Muscle of back (tissue), 13 donors: ENCODE measurements at places on chromosomes 1 and 21.

DNA sequence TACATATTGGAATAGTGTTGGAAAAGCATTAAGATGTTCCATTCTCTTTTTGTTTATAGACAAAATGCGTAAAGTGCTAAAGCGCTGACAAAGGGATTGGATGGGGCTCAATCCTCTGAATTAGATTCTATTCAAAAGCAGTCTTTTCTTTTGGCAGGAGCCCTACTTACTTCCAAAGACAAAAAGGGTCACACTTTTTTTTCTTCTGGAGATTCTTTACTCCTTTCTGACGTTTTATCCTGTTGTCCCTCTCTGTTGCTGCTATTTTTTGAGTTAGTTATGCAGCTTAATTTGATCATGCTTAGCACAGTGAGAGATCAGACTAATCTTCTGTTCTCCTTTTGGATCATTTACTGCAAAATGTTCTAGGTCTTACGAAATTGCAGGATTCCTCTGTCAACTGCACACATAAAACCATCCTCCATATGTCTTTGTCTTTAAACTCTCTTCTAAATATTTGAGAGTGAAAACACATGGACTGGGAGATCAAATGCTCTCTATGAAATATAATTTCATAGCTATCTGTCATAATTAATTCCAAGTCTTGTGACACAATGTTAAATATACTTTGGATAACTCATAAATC is 656.4 kb upstream of the ADGRL2 start:
- DNase-seq = no peak

- DNase-seq = no peak
Measured at GRCh38 chr1:62271948-62272728, 47.1 kb downstream of the KANK4 start.

DNA sequence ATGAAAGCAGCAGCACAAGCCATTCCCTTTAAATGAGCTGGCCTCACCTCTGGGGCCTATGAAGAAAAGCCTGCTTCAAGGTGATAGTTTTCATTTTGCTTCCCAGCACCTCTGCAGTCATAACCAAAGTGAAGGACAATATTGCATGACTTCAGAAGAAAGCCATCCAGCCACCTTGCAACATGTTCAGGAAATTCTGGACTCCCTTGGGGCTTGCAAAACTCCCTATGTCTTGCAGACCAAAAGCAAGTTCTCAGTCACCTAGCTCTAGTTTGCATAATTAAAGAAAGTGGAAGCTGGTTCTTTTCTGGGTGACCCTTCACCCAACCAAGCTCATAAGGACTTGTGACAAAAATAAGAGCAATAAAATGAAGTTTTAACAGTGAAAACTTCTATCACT is 87.6 kb downstream of the GFI1 start:
- DNase-seq = no peak

- no peak for DNase-seq
Measured at GRCh38 chr1:160061369-160062229, 8.4 kb downstream of the KCNJ10 start.

DNA sequence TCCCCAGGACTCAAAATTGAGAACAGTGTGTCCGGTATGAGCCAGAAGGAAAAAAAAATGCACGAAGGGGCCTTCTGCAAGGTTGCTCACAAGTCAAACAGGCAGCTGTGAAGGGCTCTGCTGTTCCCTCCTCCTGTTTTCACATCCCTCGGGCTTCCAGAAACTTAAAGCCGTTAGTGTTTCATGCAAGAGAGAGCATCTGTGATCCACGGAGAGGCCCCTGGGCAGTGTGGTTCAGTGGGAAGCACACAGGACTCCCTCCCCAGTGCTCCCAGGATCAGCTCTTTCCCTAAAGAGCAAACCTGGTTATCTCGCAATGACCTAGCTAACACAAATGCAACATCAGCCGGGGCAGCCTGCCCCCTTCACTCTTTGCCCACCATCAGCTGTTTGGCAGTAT is 2.9 kb upstream of the MATN1 start:
- no peak for DNase-seq

DNA sequence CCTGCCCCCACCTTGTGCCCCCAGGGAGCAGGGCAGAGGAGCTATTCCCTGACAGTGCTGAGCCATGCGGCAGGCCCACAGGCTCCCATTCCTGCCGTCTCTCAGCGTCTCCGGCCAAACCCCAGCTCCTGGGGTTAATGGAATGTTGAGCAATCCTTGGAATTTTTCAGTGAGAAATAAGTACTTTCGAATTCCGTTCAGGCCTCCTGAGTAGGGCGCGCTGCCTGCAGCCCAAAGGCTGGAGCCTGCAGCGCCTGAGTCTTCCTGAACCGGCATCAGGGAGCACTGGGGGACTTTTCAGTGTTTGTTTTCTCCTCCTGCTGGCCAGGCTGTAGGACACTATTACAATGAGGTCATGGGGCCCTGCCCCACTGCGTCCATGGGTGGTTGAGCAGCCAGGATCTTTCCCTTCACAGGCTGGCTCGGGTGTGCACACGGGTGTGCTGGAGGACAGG is 33.3 kb upstream of the CSF1 start:
- peak; percentile 91 for DNase-seq

DNA sequence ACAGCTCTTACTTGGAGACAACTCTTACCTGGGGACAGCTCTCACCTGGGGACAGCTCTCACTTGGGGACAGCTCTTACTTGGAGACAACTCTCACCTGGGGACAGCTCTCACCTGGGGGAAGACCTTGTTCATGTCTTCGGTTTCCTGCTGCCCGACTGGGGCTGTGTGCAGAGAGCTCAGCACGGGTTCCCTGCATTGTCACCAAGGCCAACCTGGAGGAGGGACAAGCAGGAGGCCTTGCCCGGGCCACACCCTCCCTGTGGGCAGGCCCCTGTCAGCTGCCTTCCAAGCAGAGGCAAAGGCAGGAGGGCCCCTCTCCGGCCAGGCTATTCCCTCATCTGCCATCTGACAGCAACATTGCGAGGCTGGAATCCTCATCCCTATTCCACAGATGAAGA is at the start of gene LDLRAD1:
LDLRAD1 (minus strand) TSS at position 208 of the 400 bp plus-strand sequence; CDS start at position 134, 74 bp downstream.
- DNase-seq = no peak

- no peak for DNase-seq
Measured at GRCh38 chr1:94580367-94581115, 39.0 kb upstream of the F3 start.

DNA sequence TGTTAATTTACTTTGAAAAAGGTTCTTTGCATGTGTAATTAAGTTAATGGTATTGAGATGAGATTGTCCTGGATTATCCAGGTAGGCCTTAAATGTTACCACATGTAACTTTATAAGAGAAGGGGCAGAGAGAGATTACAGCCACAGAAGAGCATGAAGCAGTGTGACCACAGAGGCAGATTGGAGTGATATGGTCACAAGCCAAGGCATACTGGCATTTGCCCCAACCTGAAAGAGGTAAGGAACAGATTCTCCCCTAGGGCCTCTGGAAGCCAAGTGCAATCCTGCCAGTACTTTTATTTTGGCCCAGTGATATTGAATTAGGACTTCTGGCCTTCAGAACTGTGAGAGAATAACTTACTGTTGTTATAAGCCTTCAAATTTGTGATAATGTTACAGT is 23.0 kb downstream of the RNF2 start:
- DNase-seq = no peak

GRCh38 chr1:54600947-54601721 is 22.2 kb downstream of the FAM151A start:
- DNase-seq = no peak

GRCh38 chr1:56330391-56331026 is 248.9 kb downstream of the PLPP3 start:
- DNase-seq = peak; percentile 39

DNA sequence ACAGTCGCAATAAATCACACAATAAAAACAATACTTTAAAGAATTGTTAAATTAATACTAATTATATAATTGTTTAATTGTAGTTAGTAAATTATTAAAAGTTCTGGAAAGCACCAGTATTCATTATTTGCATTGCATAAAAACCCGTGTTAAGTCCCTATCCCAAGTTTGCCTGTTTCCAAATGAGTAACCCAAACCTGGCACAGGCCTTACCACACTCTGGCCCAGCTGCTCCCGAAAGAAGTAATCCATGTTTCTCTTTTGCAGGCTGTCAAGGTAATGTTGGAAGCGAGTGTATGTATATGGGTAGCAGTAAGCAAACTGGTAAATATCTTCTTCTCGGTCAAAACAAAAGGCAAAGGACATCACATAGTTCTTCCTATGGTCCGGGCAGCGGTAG is 268.7 kb upstream of the BEND5 start:
- DNase-seq = no peak

- DNase-seq = peak; percentile 19
Measured at GRCh38 chr21:29018540-29018939, 609 bp downstream of the RWDD2B start.

DNA sequence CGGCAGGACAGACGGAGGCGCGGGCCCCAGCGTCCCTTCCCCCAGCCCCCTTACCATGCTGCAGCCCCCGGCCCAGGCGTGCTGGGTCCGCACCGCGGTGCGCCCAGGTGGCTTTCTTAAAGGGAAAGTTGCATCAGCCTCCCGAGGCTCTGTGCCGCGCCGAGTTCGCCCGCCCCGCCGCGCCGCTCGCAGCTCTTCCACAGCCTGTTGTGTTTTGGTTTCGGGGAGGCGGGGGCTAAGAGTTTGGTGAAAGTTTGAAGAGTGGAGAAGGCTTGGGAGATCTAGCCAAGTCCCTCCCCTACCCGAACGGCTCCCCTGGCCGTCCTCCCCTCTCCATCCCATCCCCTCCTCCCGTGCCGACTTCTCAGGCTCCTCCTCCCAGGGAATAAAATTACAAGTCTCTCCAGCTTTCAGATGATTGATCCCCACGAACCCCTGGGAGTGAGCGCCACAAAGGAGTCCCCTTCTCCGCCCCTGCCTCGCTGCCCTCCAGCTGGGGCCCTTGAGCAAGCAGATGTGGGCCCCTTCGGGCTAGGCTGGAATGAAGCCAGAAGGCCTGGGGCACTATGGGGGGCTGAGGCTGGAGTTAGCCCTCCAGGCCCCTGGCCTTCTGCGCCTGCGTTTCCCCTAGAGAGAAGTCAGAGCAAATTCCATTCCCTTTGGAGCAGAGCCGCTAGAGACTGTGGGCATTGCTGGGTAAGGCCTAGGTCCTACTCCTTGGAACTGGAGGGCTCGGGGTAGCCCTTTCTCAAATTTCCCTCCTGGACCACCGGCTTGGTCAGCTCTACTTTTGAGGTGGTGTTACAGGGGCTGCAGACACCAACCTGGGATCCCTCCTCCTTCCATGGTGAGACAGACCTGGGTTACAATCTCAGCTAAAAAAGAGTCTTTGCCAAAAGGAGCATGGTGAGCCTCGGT is at the start of gene SLC6A9:
SLC6A9 (minus strand) TSS at position 211 of the 918 bp plus-strand sequence. CDS start 7,185 bp downstream, outside the sequence.
- peak; percentile 60 for DNase-seq

DNA sequence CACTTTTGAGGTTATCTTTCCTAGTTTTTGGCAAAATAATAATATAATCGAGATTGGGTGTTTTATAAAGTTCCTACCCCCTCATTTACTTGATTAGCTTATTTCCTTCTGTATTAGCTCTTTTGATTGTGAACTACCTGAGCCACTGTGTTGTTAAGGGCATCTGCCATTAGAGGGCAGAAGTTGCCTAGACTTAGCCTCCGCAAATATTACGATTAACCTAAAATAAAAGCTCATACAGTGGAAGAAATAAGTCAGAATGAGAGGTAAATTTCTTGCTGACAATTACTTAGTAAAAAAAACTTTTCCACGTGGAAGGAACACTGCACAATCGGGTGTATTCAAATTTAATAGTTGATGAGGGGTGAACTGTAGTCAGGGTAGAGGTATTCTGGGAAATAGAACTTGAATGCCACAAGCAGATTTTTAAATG is 2.3 kb downstream of the H3-3A start:
- peak; percentile 85 for DNase-seq

DNA sequence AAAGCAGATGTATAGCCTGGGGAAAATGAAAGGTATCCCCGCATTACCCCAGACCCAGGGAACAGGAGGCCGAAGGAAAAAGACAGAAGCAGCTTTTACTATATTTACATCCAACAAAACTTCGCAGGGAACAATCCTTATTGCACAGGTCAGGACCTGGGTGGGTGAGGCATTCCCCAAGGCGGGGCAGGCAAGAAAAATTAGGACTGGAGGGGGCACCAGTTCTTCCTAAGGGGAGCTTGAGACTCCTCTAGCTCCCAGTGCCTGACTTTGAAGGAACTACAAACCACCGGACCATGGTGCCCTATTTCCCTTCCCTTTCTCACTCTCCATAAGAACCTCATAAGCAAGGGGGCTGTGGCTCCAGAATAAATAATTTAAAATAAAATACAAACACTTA is 6.7 kb upstream of the GATAD2B start:
- no peak for DNase-seq

- DNase-seq = peak; percentile 9
Measured at GRCh38 chr1:76374086-76374485, 299.5 kb downstream of the ST6GALNAC3 start.

- DNase-seq = no peak
Measured at GRCh38 chr1:3375245-3375644, 79.2 kb upstream of the ARHGEF16 start.

GRCh38 chr1:25566730-25567341 is 23.4 kb downstream of the LDLRAP1 start:
- DNase-seq = no peak

- no peak for DNase-seq
Measured at GRCh38 chr1:179793281-179793680, 50.2 kb downstream of the FAM163A start.

GRCh38 chr1:110187139-110187890 is 22.8 kb upstream of the KCNC4 start:
- no peak for DNase-seq

DNA sequence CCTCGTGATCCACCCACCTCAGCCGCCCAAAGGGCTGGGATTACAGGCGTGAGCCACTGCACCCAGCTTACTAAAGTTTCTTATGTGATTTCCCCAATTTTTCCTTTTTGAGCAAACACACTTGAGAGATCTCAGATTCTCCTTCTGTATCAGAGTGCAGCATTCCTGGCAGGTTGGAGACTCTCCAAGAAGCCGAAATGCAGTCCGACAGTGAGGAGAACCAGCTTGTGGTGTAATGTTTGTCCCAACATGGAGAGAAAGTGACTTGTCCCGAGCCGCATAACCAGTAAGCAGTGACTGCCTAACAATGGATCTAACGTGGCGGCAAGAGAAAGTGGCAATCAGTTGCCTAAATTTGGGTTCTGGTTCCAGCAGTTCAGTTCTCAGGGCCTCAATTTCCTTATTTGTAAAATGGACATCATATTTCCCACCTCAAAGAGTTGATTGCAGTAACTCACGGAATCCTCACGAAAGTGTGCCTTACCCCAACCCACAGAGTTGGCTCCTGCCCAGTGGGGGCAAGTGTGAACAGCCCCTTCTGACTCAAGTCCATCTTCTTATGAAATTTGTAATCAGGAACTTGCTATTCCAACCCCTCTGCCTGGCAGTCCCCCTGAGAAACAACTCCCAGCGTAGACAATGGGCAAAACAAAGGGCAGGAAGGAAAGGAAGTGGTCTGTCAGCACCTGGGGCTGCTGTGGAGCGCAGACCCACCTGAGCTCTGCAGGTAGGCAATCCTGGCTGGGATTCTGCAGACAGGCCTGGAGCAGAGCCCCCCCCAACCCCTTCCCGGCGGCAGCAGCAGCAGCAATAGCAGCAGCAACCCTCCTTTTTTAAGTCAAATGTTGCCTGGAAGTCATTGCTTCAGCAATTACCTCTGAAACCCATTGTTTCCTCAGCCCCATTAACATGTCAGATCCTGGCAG is 223.6 kb upstream of the POU3F1 start:
- no peak for DNase-seq

GRCh38 chr1:211009944-211010343 is 124.0 kb downstream of the KCNH1 start:
- no peak for DNase-seq
